HCT116 (cell line): ENCODE measurements at places on chromosomes 12 and 14. TPM values are rescaled to one million over a fixed set of nuclear protein-coding genes. Genes with fewer than 3 reads are reported as not detected.

Gene TAS2R13
- 0.91 TPM for total RNA-seq

Gene HIP1R
- total RNA-seq: 57.8 TPM

Gene DTX1
- not detected for total RNA-seq

Gene RPGRIP1
- not detected for total RNA-seq

Gene ATL1
- total RNA-seq: 1.4 TPM

Gene TMCC3
- 4.5 TPM for total RNA-seq

Gene KRT75
- total RNA-seq: not detected

Gene NDUFA12
- 79.7 TPM for total RNA-seq

Gene SLC39A2
- not detected for total RNA-seq

Gene CEBPE
- total RNA-seq: not detected

Gene SCNN1A
- total RNA-seq: 118 TPM

Gene CCDC88C
- total RNA-seq: 20.8 TPM

Gene KLRB1
- not detected for total RNA-seq

Gene RTL1
- not detected for total RNA-seq

Gene SMARCC2
- total RNA-seq: 99.7 TPM

Gene DHH
- 0.22 TPM for total RNA-seq

Gene LRIG3
- 11.1 TPM for total RNA-seq

Gene WSB2
- total RNA-seq: 97.0 TPM

Gene FAM186B
- total RNA-seq: 0.42 TPM

Gene FAM90A1
- 0.64 TPM for total RNA-seq

Gene DEPDC4
- 3.4 TPM for total RNA-seq

Gene ZNF140
- not detected for total RNA-seq

Gene DRAM1
- total RNA-seq: 20.3 TPM

Gene LHX5
- 2.4 TPM for total RNA-seq

Gene TMTC2
- 11.5 TPM for total RNA-seq

Gene BHLHE41
- 4.7 TPM for total RNA-seq

Gene MYO1H
- not detected for total RNA-seq

Gene NKX2-1
- 0.84 TPM for total RNA-seq

Gene MIPOL1
- total RNA-seq: 15.4 TPM

Gene VRTN
- 0.10 TPM for total RNA-seq

Gene TMEM30B
- total RNA-seq: 0.12 TPM

Gene CELA1
- total RNA-seq: not detected

Gene POTEG
- total RNA-seq: not detected

Gene IL31
- total RNA-seq: not detected

Gene GPD1
- total RNA-seq: 1.6 TPM

Gene P2RX7
- 1.5 TPM for total RNA-seq

Gene GDF3
- not detected for total RNA-seq

Gene SYNE3
- total RNA-seq: 3.6 TPM

Gene MDGA2
- total RNA-seq: not detected

Gene SPTB
- 4.2 TPM for total RNA-seq

Gene ST8SIA1
- total RNA-seq: not detected

Gene PAPLN
- 9.6 TPM for total RNA-seq

Gene NR4A1
- 35.3 TPM for total RNA-seq

Gene ADGRD1
- 0.44 TPM for total RNA-seq

Gene JPH4
- 0.15 TPM for total RNA-seq

Gene FKBP3
- 67.8 TPM for total RNA-seq

Gene CFAP251
- total RNA-seq: 2.6 TPM

Gene OTUB2
- total RNA-seq: 6.6 TPM

Gene PRB2
- not detected for total RNA-seq

Gene SMCO2
- not detected for total RNA-seq

Gene KNTC1
- 70.2 TPM for total RNA-seq

Gene ZNF10
- total RNA-seq: not detected

Gene SLCO1A2
- 0.49 TPM for total RNA-seq

Gene CATSPERB
- total RNA-seq: 0.74 TPM

Gene FOXN3
- 20.0 TPM for total RNA-seq

Gene RD3L
- total RNA-seq: not detected
